ENCODE measurements at places on chromosomes 16 and 17.

GRCh38 chr16:12228602-12229499 lies 252.3 kb downstream of the SNX29 start:
- DNase-seq, result peak; percentile 27

GRCh38 chr16:66028510-66029216 lies 337.8 kb upstream of the CDH5 start:
- no peak for DNase-seq

DNA sequence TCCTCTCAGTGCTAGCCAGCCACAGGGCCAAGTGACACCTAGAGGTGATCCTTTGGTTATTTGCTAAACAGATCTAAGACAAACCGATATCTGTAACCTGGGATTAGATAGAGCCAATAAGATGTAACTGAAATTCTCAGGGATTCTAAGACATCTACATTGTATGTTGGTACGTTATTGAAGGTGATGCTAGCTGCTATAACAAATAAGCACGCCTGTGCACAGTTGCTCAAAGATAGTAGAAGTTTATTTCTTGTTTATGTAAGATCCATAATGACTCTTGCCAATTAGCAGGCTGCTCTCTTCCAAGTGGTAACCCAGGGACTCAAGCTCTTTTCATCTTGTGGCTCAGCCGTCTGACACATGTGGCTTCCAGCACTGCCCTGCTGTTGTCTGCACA lies 370.3 kb downstream of the WWOX start:
- no peak for DNase-seq

- no peak for DNase-seq
These were observed 82.1 kb downstream of the GPR139 start for GRCh38 chr16:19991614-19992013.

- DNase-seq, result no peak
These were observed 12.7 kb upstream of the DNAH17 start for GRCh38 chr17:78589885-78590284.

- DNase-seq, result no peak
These were observed 3.9 kb downstream of the IGFBP4 start for GRCh38 chr17:40447148-40447644.

Measured in NCI-H460 (cell line).